ENCODE measurements at places on chromosomes 1 and 21.

DNA sequence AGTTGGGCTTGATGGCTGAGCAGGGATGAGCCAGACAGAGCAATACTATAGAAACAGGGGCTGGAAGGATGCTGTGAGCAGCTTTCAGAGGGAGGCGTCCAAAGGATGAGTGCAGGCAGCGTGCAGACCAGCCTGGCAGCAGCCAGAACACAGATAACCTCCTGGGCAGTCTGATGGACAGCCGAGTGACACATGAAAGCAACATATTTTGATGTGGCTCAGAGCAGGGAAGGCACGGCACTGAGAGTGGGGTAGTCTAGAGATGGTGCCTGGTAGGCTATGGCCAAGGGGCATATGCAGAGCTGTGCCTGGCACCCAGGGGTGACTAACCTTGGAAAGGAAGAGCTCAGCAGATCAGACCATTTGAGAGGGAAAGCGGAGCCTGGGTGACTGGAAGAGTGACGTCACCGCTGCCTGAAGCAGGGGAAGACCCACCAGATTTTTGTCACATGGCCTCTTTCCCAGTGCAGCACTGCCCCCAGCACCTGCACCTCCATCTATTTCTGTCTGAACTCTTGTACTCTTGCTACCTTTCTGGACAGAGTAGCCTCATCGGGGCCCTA lies 3.6 kb downstream of the PINK1 start:
- peaks cover 14% of the 10 kb centered on the region for H3K4me1 ChIP-seq
- H3K36me3 ChIP-seq: no peaks in the 10 kb centered on the region
- no peaks in the 10 kb centered on the region for H3K27me3 ChIP-seq
- no peak overlapping the region for H3K27ac ChIP-seq

GRCh38 chr1:181484821-181485220 lies 1.5 kb downstream of the CACNA1E start:
- peaks cover 15% of the 10 kb centered on the region for H3K4me1 ChIP-seq
- no peak for DNase-seq
- no peak overlapping the region for H3K27ac ChIP-seq

DNA sequence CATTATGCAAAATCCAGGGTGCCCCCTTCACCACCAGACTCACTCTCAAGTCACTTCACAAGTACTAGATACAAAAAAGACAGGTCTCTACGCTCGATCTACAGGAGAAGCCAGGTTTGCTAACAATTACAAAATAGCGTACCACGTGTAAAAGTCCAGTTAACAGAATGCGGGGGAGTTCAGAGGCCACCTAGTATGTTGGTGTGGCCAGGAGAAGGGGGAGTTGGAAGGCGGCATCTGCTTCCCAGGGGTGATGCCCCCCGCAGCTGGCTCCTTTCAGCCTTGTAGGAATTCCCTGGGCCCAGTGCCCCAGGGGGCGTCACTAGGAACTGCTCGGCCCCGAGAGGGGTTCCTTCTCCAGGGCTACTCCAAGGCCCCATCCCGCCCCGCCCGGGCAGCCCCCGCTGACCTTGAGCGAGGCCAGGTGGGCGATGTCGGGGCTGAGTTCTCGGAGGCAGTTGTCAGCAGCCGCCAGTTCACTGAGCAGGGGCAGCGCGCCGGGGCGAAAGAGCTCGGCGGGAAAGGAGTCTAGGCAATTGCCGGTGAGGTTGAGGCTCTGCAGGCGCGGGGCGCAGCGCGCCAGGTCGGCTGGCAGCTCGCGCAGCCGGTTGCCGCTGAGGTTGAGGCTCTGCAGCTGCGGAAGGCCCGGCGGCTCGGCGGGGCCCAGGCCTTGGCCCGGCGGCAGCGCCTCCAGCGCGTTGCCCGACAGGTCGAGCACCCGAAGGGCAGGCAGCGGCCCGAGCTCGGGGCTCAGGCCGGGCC lies 664 bp downstream of the LRRC47 start:
- no peaks in the 10 kb centered on the region for H3K27me3 ChIP-seq
- peak overlapping the region; percentile 82 for H3K4me3 ChIP-seq
- H3K36me3 ChIP-seq: peaks cover 20% of the 10 kb centered on the region

- DNase-seq: no peak
- H3K27me3 ChIP-seq: no peaks in the 10 kb centered on the region
- H3K36me3 ChIP-seq: peaks cover 78% of the 10 kb centered on the region
- H3K4me3 ChIP-seq: no peak overlapping the region
These were observed 35.2 kb downstream of the SCYL3 start for GRCh38 chr1:169858467-169858866.

GRCh38 chr1:40732756-40733301 lies 41.3 kb downstream of the NFYC start:
- no peak overlapping the region for H3K4me3 ChIP-seq
- DNase-seq: no peak
- no peaks in the 10 kb centered on the region for H3K27me3 ChIP-seq
- H3K36me3 ChIP-seq: peaks cover 2% of the 10 kb centered on the region
- H3K4me1 ChIP-seq: peaks cover 3% of the 10 kb centered on the region
